ENCODE measurements at places on chromosomes 5 and 9. TPM values are rescaled to one million over a fixed set of nuclear protein-coding genes. Genes with fewer than 3 reads are reported as not detected.

The SPATA24 gene
- total RNA-seq = 1.5 TPM

The PDLIM4 gene
- total RNA-seq = 43.8 TPM

The NOXA1 gene
- 0.12 TPM for total RNA-seq

The PCSK5 gene
- total RNA-seq = 6.0 TPM

The GABRA1 gene
- total RNA-seq = not detected

The SOHLH1 gene
- not detected for total RNA-seq
